ENCODE measurements at places on chromosomes 16 and 17.

DNA sequence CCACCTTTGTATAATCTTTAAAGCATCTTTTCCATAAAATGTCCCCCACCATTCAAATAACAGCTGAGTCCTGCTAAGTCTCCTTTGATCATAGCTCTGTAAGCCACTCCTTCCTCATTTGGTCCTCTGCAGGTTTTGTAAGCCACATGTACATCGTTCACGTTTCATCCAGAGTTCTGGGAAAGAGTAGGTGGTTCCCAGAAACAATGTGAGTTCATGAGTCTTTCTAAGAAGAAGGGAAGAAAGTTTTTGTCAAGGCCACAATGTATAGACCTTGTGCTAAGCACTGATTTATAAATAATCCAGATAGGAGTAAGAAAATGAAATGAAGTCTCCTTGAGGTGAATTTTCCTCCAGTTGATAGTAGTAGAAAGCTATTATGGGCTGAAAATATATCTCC, 8.7 kb upstream of the ANKS4B start:
- DNase-seq = no peak

- no peak for DNase-seq
Observed at GRCh38 chr16:21263640-21264570, 14.2 kb downstream of the CRYM start.

GRCh38 chr17:82294064-82294773, 20.7 kb upstream of the CSNK1D start:
- DNase-seq = no peak

GRCh38 chr17:14833201-14833785, 431.8 kb downstream of the PMP22 start:
- DNase-seq = no peak

DNA sequence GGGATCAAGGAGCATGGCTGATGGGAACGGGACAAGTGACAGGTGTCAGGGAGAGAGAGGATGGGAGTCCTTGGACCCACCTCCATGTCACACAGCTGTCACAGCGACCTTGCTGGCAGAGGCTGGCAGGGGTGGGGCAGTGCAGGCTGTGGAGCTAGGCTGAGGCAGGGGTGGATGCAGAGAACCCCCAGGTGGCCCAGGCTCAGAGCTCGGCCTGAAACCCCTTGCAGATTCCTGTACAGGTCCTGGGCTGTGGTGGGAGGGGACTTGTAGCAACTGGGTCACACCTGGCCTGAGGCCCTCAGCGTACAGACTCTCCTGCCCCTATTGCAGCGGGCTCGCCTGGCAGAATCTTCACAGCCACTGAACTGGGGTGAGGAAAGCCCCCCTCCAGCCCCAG, 174.1 kb downstream of the NTN1 start:
- DNase-seq = no peak

DNA sequence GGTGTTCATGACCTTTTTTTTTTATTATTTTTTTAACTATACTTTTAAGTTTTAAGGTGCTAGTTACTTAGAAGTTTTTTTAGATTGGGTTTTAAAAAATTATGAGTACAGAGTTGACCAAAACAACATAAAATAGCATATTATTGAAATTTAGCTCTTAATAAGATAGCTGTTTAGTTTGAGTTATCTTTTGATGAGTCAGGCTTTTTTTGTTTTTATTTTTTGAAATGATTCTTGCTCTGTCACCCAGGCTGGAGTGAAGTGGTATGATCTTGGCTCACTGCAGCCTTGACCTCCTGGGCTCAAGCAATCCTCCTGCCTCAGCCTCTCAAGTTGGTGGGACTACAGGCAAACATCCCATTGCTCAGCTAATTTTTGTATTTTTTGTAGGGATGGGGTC, 13.6 kb downstream of the ZNF750 start:
- DNase-seq = no peak

DNA sequence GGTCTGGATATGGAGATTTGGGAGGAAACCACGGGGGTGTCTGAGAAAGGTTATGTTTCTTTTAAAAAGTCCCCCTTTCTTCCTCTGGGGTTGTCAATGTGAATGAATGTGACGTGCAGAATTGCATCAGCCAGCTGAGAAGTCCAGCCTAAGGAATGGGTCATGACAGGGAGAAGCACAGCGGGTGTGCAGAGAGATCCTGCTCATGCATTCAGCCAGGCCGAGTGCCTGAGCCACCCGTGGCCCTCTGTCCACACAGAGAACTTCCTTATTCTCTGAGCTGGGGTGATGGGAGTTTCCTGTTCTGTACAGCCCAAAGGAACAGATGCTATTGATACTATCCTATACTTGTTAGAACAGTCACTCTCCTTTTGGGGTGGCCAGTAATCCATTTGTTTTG, 117.9 kb downstream of the CPPED1 start:
- DNase-seq = no peak

DNA sequence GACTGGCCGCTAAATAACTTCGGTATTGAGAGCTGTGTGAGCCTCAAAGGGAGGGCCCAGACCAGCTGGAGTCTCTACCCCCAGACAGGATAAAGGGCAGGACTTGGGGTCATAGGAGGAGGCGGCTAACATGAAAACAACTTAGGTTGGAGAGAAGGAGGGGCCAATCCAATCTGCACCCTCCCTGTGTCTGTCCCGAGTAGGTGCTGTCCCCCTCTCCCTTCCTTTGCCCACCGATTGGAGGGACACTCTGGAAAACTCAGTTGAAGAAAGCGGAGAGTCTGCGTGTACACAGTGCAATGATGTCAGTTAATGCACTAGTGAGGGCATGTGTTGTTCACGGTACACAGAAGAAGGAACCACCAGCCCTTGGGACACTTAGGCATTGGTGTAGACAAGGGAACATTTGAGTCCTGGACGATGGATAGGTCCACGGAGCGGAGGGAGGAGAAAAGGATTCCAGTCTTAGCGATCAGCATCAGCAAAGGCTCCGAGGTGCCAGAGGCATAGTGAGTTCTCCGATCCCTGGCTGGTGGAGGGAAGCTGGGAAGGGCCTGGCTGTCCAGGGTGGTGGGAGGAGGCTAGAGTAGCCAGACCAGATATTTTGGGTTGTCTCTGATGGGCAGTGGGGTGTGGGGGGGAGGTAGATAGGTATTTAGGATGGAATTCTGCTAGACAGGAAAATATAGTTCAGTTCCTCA, 761 bp downstream of the NOL3 start:
- DNase-seq = no peak

GRCh38 chr16:50838165-50838564, 96.3 kb downstream of the CYLD start:
- no peak for DNase-seq

DNA sequence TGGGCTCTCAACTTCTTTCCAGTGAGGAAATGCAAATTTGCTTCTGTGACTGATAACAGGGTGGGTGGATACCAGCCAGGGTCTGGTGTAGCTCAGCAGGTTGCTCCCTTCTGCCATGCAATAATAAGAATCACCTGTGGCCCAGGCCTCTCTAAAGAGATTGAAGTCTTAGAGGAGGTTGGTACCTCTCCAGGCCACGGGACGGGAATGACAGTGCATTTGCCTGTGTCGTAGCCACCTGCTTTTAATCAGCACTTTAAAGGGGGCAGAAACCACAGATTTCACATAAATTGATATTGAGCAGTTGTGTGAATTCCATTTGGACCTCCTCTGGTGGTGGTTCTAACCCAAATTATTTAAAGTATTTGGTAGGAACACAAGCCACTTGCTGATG, 246.9 kb downstream of the PRKCA start:
- no peak for DNase-seq

DNA sequence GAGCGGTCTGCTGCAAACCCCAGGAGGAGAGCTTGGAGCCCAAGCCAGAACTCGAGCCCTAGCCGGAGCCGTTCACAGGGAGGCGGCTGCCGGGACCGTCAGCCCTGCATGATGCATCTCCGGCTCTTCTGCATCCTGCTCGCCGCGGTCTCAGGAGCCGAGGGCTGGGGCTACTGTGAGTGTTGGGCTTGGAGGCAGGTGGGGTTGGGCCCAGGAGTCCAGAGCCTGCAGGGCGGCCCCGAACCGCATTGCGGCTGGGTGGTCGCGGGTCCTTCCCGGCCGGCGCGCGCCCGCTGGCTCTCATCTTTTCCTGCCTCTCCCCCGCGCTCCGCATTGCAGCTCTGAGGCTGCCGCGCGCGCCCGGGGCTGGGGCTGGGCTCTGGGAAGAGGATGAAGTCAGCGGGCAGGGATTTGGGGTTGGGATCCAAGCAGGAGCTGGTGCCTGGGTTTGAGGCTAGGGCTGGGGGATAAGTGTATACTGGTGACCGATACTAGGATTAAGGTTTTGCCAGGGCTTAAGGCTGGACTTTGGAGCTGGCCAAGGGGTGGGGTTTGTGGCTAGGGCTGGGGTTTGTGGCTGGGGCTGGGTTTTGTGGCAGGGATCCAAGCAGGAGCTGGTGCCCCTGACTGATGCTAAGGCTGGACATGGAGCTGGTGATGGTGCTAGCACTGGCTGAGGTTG, 532 bp downstream of the CNTNAP1 start:
- DNase-seq = no peak

GRCh38 chr16:74107795-74108610, 188.6 kb upstream of the PSMD7 start:
- DNase-seq = no peak

GRCh38 chr16:4026854-4027253, 89.4 kb downstream of the ADCY9 start:
- DNase-seq = no peak

DNA sequence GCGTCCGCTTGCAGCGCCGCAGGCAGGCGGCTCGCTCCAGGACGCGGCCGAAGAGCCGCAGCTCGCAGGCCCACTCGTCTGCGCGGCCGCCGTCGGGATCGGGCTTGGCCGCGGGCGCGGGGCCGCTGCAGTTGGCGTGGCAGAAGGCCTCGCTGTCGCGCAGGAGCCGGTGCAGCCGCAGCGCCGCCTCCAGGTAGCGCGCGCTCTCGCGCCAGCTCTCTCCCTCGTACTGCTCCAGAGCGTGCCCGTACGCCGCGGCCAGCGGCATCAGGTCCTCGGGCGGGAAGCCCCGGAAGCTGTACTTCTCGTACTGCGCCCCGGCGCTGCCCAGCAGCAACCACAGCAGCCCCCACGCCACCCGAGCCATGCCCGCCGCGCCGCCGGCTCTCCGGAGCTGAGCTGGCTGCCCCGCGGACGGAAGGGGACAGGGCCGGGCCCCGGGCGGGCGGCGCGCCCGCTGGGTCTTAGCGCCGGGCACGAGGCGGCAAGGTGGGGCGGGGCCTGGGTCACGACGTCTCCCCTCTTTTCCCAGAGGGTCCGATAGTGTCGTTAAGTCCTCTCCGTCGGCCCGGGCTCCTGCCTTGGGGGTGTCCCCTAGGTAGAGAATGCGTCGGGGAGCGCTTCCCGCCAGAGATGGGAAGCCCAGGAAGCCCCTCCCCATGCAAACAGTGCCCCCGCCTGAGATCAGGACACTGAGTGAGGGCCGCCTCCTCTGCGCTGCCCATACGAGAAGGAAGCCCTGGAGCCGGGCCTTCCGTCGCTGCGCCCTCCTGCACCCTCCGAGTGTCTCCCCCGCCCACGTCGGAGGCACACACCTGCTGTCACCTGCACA, at the start of gene P3H4:
P3H4 (minus strand) TSS at position 401 of the 832 bp plus-strand sequence; CDS start at position 367, 34 bp downstream.
- peak; percentile 56 for DNase-seq

Data from NCI-H1930 (cell line).